ENCODE measurements at places on chromosomes 6 and 20.
A peak's percentile ranks its signal among the peaks of the same experiment; 100 is the strongest.

GRCh38 chr6:4004249-4004648 lies 74.7 kb downstream of the FAM217A start:
- no peak for DNase-seq

DNA sequence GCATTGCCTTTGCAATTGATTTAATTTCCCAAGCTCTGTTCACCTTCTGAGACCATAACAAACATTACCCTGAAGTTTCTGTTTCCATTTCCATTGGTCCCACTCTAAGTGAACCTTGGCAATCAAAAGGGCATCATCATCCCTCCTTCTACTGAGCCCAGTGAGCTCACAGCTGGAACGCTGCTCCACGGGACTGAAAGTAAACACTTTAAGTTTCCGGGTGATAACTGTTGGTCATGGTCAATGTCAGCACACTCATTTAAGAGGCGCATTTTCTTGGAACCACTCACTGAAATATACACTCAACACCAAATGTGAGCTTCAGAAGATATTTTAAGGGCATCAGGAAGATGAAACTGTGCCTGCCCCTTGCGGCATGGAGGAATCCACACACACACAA lies 37.1 kb upstream of the RPS6KA2 start:
- no peak for DNase-seq

DNA sequence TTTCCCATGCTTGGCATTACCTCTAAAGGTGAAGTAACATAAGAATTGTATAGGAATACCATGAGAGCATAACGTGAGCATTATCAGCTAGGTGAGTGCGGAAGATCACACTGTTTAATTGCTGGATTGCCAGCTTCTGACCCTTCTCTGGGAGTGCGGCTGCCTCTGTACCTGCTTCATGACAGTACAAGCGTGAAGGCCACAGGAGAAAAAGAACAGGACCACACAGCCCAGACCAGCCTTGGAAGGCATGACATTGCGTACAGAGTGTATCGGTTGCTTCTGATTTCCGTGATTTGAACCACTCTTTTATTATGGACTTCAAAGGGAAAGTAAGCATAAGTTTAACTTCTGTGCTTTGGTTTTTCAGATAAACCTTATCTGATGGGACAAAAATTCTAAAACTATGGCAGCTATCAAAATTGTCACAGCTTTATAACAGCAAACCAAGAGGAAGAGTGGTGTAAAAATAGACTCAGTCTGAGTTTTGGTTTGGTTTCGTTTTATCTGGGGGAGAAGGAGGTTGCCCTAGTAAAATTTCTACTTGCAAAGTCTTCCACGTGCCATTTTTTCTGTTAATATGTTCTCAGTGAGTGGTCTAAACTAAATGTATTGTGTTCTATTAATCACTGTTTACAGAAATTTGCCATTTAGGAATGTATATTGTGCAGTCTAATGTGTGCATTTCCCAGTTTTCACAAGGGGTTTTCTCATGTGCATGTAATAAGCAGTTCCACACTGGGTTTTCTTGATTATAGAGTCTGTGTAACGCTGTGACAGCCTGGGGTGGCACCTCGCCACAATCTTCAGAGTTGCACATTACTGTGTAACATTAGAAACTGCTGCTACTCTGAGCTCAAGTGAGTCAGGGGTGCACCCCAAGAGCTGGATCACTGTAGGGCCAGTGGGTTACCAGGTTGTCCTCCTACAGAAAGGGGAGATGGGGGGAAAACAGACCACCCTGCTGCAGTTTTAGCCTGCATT lies 97.3 kb downstream of the RPP40 start:
- no peak for DNase-seq

GRCh38 chr6:17632934-17633333 lies 32.8 kb downstream of the FAM8A1 start:
- DNase-seq: no peak

DNA sequence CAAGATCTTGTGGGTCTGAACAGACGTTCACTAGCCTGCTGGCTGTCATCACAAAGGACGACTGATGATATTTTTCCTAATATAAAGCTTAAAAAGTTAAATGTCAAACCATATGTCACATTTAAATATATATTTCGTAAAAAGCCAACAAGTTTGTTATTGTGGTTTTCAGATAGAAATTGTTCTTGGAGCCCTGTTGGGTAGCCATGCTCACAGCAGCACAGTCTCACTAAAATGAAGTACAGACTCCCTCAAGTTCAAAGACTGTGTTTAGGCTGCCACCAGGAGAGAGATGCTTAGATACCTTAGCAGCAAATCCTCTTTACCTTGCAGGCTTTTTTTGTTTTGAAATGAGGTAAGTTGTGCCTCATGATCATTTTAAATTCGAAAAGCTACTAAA lies 17.8 kb downstream of the EEF1E1 start:
- no peak for DNase-seq

DNA sequence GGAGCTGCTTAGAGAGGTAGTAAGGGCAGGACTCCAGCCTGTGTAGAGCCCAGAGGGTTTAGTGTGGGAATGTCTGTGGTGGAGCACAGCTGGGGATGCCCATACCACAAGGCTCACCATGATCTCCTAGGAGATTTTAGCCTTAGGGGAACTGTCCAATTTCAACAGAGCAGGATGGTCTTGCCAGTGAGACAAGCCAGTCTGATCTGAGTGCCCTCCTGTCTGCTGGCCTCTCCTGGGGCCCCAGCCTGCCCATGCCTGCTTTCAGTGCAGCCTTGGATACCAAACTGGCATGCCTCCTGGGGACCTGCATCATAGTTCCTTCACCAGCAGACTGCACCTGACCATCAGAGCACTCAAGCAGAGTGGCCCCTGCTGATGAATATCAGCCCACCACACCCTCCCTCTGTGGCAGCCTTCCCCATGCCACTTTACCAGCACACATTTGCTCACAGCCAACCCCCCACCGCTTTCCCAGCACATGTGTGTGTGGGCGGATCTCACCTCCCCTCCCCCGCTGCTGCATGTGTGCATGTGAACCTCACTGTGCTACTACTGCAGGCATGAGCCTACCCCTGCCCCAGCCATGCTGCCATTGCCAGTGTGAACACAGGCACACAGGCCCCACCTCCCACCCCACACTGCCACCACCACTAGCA lies 7.9 kb upstream of the TREM1 start:
- DNase-seq: peak; percentile 6

GRCh38 chr20:58893355-58894120 lies 41.0 kb downstream of the GNAS start:
- no peak for DNase-seq
